ENCODE measurements at places on chromosomes 13 and 19.
A peak's percentile ranks its signal among the peaks of the same experiment; 100 is the strongest.

- DNase-seq, result no peak
Observed at GRCh38 chr19:17681505-17682125, 6.5 kb downstream of the UNC13A start.

GRCh38 chr13:43520351-43520750, 266.4 kb downstream of the ENOX1 start:
- DNase-seq, result no peak

GRCh38 chr13:20495087-20496023, 30.3 kb downstream of the CRYL1 start:
- peak; percentile 54 for DNase-seq

DNA sequence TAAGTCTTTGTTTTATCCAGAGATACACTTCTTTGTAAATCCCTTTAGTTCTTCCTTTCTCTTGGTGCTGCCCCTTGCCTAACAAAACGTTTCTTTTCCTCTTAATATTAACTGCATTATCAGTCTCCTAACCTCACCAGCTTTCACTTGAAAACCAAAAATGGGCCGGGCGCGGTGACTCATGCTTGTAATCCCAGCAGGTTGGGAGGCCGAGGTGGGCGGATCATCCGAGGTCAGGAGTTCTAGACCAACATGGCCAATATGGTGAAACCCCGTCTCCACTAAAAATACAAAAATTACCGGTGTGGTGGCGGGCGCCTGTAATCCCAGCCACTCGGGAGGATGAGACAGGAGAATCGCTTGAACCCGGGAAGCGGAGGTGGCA, 329.8 kb upstream of the MIR17HG start:
- no peak for DNase-seq

DNA sequence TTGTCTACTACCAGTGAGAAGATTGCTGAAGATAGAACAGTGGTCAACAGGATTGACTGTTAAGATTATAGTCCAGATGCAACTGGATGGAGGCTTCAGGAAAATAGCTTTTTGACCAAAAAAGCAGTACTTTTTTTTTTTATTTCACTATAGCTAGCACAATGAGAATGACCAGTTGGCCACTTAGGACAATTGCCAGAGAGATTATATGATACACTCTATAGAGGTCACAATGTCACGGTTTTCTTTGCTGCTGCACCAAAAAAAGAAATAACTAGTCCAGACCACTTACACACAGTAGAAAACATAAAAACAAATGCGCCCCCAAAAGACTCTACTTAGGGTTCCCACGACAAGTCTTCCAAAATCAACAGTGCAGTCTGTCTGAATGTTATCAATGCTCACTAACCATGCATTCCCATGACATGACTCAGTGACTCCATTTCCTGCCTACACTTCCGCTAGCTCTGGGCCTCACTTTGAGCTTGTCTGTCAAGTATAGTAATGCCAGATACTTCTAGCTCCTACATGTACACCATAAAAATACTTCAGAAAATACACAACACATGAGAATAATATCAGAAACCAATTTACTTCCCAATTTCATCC, 209.1 kb upstream of the STARD13 start:
- DNase-seq, result no peak

DNA sequence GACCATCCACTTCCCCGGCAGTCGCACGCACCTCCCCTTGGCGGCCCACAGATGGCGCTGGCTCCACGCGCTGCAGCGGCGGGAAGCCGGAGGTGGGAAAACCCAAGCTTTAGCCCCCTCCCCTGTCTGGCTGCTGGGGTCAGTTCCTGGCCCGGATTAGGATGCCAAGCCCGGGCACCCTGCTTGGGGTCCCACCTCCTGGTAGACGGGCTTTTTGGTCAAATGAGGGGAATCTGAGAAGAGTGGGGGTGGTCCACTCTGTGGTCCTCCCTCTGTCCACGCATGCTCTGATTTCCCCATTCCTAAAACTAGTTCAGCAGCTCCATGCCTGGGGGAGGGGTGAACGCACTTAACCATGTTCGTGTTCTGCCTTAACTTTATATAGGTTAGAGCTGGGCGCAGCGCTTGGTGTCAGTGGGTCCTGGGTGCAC, 8.1 kb upstream of the ADGRE2 start:
- no peak for DNase-seq

DNA sequence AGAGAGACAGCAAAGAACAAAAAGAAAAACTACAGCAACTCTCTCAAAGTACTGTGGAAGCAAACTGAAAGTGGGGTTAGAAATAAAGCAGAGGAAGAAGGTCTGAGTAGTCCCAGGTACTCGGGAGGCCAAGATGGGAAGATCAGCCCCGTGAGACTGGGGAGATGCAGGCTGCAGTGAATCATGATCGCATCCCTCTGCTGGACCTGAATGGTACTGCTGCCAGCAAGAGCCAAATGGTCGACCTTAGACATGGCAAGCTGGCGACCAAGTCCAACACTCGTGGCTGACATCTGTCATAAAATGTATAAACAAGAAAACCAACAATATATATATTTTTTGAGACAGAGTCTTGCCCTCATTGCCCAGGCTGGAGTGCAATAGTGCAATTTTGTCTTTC, 33.7 kb upstream of the ZNF724 start:
- DNase-seq, result no peak

- no peak for DNase-seq
Observed at GRCh38 chr19:33653684-33654083, 31.9 kb downstream of the CHST8 start.

GRCh38 chr13:113972451-113973217, 1.2 kb downstream of the C13orf46 start:
- DNase-seq, result no peak

- DNase-seq, result no peak
Observed at GRCh38 chr13:44802491-44802890, 186.8 kb downstream of the NUFIP1 start.

DNA sequence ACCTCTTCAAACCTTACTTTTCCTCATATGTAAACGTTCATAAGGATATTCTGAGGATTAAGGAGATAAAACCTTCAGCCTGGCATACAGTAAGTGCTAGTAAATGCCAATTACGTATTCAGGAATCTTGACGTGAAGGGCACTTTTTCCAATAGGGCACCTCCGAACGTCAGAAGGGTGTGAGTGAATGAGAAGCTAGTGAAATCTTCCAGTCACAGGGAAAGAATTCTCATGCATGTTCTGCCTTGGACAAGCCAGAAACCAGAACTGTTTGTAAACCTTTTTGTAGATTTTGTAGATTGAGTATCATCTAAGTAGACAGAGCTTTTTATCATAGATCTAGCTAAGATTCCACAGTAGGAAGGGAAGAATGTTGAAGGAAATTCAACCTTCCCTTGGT, 16.5 kb downstream of the DGKH start:
- no peak for DNase-seq

GRCh38 chr13:39417643-39418042, 185.3 kb downstream of the LHFPL6 start:
- DNase-seq, result no peak

GRCh38 chr13:43730642-43731041, 56.1 kb downstream of the ENOX1 start:
- no peak for DNase-seq

DNA sequence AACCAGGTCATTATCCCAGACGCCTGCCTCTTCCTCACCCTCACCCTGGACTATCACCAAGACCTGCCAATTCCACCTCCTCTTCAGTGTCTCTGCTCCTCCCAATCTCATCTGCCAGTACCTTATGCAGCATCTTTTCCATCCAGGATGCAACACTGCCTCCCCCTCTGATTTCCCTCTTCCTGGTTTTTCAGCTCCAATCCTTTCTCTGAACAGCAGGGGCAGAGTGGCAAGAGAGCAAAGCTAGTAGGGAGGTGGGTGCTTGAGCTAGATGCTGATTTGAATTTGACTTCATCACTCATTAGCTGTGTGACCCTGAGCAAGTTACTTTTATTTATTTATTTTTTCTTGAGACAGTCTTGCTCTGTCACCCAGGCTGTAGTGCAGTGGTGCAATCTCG, 25.6 kb upstream of the CABP5 start:
- no peak for DNase-seq

GRCh38 chr19:41205995-41206394, 13.0 kb downstream of the CYP2S1 start:
- no peak for DNase-seq

DNA sequence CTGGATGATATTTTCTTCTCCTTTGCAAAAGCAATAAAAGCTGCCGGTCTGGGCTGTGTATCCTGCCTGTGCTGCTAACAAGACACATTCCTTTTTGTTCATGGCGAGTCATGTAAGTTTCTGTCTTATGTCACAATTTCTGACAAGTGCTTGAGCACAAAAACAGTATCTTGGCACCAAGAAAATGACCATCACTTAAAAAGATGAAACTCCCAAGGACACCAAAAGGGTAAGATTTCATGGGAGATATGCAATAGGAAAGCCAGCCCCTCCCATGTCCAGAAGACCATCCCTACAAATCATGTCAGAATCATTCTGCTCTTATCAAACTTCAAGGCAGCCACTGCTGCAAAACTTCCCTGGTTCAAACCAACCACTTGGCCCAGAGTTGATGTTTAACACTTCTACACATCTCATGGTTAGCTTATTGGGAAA, 375.4 kb upstream of the ZNF507 start:
- no peak for DNase-seq

DNA sequence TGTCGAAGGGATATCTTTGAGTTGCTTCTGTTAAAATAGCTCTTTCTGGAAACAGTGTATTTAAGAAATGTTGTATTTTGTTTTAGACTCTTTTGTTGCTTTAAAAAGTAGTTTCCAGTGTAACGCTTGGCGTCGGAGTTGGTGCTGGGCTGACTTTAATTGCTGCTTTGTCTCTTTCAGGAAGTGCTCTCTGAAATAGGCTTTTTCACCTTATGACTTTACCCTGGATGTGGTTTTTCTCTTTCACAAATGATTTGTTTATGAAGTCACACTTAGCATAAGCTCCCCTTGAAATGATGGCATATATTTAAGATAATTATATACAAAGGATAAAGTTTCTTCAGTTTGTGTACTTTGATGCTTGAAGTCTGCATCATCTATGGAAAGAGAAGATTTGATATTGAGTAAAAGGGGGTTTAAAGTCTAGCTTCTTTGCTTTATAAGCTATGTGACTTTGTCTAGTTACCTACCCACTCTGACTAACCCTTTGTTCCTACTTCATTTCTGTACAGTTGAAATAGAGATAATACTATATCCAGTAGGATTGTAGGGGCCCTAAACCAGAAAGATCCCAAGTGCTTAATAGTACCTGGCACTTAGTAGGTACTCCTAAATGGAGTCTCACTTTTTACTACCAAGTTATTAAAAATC, at the start of gene GPR18:
Gene GPR18, minus strand, starts transcription at position 170 of the 651 bp plus-strand sequence. CDS start 2,507 bp downstream, outside the sequence.
- DNase-seq, result peak; percentile 36

- DNase-seq, result no peak
Observed at GRCh38 chr13:110628952-110629701, 13.8 kb downstream of the NAXD start.

DNA sequence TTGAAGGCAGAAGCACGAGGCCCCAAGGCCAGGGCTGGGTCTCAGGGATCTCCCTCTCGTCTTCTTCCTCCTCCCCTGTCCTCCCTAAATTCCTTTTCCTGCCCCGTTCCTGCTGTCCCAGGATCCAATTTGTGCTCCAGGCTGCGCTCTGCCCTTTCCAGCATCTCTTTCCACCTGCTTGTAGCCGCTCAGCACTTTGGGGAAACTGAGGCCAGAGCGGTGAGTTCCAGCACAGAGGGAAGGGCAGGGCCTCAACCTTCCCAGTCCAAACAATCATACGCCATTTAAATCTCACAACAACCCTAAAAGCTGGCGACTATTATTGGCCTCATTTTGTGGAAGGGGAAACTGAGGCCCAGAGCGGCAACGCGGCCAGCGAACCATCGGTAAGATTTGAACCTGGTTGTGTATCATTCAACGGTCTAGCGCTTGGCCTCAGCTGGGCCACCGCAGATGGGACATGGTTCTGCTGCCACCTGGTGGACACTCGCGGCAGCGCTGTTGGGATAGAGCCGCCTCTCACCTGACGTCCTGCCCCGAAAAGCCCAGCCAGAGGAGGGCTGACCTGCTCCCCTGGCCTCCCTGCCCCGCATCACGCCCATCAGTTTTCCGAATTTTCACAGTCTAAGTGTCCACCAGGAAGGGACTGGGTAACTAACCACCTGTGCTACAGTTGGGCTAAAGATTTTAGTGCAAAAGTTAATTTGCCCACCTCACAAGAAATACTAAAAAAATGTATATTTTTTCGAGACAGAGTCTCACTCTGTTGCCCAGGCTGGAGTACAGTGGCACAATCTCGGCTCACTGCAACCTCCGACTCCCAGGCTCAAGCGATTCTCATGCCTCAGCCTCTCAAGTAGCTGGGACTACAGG, 4.2 kb upstream of the RPL18A start:
- peak; percentile 62 for DNase-seq

GRCh38 chr19:281156-281853, 9.9 kb downstream of the PLPP2 start:
- no peak for DNase-seq

GRCh38 chr13:38980750-38981078, 9.9 kb downstream of the STOML3 start:
- DNase-seq, result no peak

DNA sequence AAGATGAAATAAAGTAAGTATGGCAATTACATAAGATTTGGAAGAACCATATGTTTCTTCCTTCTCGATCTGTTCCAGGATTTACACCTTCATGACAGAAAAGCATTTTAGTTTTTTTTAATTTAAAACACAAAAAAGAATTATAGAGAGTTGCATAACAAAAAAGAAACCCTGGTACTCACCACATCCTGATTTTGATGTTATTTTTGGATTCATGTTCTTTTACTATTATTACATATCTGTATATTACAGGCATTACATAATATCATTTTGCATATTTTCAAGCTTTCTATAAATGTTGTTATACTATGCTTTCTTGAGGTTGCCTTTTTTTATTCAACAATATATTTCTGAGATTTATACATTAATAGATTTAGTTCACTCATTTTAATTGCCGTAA, 6.7 kb upstream of the KATNAL1 start:
- DNase-seq, result no peak

DNA sequence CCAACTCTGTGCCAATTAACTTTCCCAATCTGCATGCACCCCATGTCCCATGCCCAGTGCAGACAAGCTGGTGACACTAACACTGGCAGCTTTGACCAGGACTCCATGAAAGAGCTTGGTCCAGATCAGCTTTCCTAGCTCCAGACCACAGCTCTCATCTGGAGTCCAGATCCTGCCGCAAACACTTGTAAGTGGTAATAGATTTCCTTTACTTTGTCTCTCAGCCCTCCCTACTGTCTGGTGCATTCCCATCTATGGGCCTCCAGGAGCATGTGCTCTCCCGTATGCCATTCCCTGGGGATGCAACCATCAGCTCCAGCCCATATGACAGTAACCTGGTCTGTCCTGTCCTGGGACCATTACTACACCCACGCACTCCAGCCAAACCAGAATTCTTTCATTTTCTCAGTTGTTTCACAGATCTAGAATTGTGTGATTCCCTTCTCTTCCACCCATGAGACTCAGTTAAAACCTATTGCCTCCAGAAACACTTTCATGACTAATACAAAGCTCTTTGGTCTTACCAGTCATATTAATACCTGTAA, 4.9 kb upstream of the STARD13 start:
- DNase-seq, result no peak

DNA sequence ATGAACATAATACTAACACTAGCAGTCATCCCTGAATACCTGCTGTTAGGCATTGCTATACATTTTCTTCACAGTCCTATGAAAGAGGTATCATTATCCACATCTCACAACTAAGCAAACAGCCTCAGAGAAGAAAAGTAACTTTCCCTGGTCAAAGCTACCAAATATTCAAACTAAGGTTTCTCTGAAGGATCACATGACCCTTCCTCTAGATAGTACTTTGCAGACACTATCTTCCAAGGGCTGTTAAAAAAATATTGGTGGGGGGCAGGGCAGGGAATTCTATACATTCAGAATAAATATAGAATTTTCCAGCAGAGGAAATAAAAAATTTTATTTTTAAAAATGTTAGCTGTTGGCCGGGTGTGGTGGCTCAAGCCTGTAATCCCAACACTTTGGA, 3.1 kb downstream of the SLC25A30 start:
- DNase-seq, result no peak

GRCh38 chr19:57202160-57202559, 10.9 kb downstream of the ZNF264 start:
- DNase-seq, result no peak

Data from GM19239 (cell line).